ENCODE measurements at places on chromosomes 1 and 21.

DNA sequence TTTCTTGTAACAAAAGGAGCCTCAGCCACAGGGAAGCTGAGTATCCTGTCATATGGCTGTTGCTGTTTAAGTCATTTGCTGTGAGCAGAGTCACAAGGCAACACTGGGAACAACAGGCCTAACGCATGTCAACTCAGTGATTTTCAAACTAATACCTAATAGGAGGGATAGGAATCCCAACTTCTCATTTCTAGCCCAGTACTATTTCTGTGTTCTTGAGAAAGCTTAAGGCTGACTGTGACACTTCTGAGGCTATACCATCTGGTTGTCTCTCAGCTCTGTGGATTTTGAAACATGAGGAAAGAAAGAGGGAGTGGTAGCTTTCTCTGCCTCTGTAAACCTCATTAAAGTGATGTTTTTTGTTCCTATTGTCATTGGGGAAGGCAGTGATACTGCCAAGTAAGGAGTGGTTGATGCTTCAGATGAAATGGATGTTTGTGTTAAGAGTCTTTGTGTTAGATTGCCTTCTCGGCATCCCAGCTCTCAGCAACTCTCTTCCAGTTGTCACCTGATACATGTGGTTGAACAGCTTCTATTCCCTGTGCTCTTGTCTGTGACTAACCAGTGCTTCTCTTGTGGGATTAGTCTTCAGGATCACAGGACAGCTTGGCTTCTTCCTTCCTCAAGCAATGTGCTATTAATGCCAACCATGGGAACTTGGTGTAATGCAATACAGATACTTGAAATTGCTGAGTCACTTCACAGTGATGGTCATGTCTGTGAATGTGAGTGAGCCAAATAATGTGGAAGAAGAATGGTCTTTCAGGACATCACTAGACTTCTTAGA is 166.8 kb upstream of the IVNS1ABP start:
- no peaks in the 10 kb centered on the region for H3K27me3 ChIP-seq
- H3K4me3 ChIP-seq: no peak overlapping the region
- no peak overlapping the region for H3K27ac ChIP-seq
- H3K36me3 ChIP-seq: no peaks in the 10 kb centered on the region
- no peaks in the 10 kb centered on the region for H3K4me1 ChIP-seq

- no peak overlapping the region for H3K4me3 ChIP-seq
- no peak overlapping the region for H3K27ac ChIP-seq
- H3K36me3 ChIP-seq: no peaks in the 10 kb centered on the region
- no peak for DNase-seq
- H3K27me3 ChIP-seq: no peaks in the 10 kb centered on the region
Observed at GRCh38 chr1:53075761-53076163, 13.7 kb downstream of the PODN start.

DNA sequence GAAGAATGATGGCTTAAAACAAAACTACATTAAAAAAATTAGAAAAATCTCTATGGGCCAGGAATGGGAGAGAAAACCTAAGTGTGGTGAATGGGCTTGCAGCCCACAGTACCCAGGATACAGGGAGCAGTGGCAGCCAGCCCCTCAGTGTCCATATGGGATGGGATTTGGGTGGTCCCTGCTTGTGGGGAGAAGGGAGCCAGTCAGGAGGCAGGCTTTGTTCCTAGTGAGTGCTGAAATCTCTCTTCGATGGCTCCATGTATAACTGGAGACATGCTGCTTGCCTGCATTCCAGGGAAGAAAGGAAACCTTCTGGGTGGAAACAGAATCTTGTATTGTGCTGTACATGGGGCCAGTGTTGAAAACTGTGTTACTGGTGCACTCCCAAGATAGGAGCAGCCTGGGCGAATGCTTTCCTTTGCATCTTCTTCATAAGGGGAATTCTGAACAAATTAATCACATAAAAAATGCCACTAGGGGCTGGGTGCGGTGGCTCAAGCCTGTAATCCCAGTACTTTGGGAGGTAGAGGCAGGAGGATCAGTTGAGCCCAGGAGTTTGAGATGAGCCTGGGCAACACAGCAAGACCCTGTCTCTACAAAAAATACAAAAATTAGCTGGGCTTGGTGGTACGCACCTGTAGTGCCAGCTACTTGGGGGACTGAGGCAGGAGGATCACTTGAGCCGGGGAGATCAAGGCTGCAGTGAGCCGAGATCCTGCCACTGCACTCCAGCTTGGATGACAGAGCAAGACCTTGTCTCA is 36.0 kb downstream of the PTPRU start:
- no peak overlapping the region for H3K4me3 ChIP-seq
- DNase-seq: no peak
- H3K27ac ChIP-seq: 0 out of 2 replicates have a peak overlapping the region, but pooled peaks have one; percentile 22
- peaks cover 9% of the 10 kb centered on the region for H3K4me1 ChIP-seq

- H3K27me3 ChIP-seq: no peaks in the 10 kb centered on the region
- no peaks in the 10 kb centered on the region for H3K4me1 ChIP-seq
- H3K4me3 ChIP-seq: no peak overlapping the region
- DNase-seq: no peak
- H3K27ac ChIP-seq: no peak overlapping the region
- no peaks in the 10 kb centered on the region for H3K36me3 ChIP-seq
Observed at GRCh38 chr1:168206111-168206510, 19.7 kb upstream of the SFT2D2 start.

GRCh38 chr1:33300673-33301072 is 20.2 kb downstream of the A3GALT2 start:
- no peak overlapping the region for H3K4me3 ChIP-seq
- no peak for DNase-seq
- peaks cover 3% of the 10 kb centered on the region for H3K36me3 ChIP-seq
- H3K27ac ChIP-seq: no peak overlapping the region
- H3K4me1 ChIP-seq: no peaks in the 10 kb centered on the region

Measured in H1 (cell line).